Uterus (tissue), 4 donors: ENCODE measurements at places on chromosomes 13 and 19. TPM values are rescaled to one million over a fixed set of nuclear protein-coding genes. Genes with fewer than 3 reads are reported as not detected.
A peak's percentile ranks its signal among the peaks of the same experiment; 100 is the strongest.

DMKN gene
- 47.4 TPM for total RNA-seq

RDH8 gene
- total RNA-seq: not detected

CTXN1 gene
- total RNA-seq: 14.9 TPM

SLC8A2 gene
- total RNA-seq: 17.8 TPM

SPRY2 gene
- 42.6 TPM for total RNA-seq

ZNF112 gene
- total RNA-seq: 8.4 TPM

RNF225 gene
- total RNA-seq: not detected

SH2D3A gene
- total RNA-seq: not detected

NACC1 gene
- total RNA-seq: 13.6 TPM

ZNF681 gene
- 1.8 TPM for total RNA-seq

GRCh38 chr19:33247441-33247819, 21.8 kb upstream of the SLC7A10 start:
- no peak for DNase-seq

DNA sequence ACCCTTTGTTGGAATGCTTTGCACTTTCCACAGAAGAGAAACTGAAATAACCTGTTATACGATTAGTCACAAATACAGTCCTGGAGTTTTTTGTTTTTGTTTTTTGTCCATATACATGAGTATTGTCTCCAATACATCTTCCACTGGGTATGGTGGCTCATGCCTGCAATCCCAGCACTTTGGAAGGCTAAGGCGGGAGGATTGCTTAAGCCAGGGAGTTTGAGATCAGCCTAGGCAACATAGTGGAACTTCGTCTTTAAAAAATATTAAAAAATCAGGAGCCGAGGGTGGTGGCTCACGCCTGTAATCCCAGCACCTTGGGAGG, 25.0 kb downstream of the AP2S1 start:
- no peak for DNase-seq

DNA sequence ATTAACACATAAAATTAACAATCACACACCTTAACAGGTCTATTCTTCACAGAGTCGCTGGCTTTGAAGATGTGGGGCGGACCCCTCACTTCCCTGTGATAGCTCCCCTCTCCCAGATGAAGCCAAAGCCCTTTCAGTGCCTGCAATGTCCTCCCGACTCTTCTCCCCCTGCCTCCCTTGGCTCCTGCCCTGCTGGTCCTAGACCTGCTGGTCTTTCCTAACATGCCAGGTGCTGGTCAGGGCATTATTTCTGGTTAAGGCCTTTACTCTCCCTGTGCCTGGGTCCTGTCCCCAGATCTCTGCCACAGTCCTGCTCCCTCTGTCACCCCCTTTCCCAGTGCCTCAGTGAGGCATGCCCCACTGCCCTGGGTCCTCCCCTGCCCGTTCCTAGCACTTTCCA, 12.2 kb downstream of the ERICH6B start:
- no peak for DNase-seq

DNA sequence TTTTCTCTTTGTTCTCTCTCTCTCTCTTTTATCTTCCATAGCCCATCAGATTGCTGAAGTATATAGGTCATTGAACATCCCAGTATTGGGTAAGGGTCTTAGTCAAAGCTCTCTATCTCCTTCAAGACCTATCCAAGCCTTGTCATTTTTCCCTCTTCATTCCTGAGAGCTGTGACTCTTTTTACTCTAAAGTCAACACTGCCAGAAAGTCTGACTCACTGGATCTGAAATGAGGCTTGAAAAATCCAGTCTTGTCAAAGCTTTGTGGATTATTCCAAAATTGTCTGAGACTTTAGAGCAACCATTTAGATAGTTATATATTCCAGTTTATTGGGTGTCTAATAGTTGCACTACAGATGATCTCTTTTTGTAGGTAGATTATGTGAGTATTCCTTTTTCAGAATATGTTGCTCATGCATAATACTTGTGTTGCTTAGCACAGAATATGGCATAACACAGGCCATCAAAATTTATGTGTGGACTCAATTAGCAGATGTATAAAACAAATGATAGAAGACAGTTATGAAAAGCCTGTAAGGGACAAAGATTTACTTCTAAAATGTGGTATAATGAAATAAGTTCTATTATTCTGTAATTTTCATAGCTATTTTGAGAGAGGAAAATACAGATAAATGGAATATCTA, 389.3 kb upstream of the PCDH9 start:
- DNase-seq: no peak

DNA sequence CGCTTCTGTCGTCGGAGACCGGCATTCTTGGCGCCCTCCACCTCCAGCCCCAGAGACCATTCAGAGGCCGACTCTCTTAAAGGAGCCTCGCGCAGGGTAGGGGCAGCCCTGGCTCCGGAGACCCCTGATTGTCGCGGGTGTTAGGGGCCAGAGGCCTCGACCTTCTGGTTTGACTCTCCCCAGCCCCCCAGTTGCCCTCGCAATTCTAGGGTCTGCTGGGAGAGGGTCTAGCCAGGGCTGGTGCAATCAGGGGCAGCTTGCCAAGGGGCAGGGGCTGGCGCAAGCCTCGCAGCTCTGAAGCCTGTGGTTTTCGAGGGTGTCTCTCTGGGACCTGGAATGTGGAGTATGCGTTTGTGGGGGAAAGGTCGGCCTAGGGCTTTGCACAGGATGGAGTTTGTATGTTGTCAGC, 1.6 kb upstream of the SLC7A10 start:
- no peak for DNase-seq

- no peak for DNase-seq
These were observed 622 bp downstream of the DNM2 start for GRCh38 chr19:10718205-10719196.

- no peak for DNase-seq
These were observed 29.0 kb upstream of the FFAR2 start for GRCh38 chr19:35419046-35419445.

DNA sequence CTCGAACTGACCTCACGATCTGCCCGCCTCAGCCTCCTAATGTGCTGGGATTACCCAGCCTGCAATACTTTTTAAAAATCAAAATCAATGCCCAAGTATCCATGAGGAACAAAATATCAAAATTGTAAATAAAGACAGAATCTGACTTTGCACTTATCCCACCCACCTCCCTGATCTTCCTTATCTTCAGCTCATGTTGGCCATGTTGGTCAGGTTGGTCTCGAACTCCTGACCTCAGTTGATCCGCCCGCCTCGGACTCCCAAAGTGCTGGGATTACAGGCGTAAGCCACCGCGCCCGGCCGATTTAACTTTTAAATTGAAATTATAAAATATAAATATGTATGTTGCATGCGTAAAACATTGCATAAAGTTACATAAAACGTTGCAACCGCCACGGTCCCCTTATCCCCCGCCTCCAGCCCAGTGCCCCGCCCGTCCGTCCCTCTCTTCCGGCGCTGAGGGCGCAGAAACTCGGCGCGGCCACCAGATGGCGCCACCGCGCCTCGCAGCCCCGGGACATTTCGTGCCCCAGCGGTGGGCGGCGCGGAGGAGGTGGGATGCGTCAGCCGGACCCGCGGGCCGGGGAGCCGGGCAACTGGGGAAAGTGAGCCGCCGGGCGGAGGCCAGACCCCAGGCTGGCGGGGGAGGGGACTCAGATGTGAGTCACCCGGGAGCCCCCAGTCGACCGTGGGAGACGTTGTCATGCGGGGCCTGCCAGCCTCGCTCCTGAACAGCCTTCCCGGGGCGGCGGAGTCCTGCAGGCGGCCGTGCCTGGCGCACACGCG, 1.5 kb upstream of the GADD45B start:
- DNase-seq: peak; percentile 84

GRCh38 chr13:108549934-108550333, 79.5 kb upstream of the MYO16 start:
- DNase-seq: no peak

DNA sequence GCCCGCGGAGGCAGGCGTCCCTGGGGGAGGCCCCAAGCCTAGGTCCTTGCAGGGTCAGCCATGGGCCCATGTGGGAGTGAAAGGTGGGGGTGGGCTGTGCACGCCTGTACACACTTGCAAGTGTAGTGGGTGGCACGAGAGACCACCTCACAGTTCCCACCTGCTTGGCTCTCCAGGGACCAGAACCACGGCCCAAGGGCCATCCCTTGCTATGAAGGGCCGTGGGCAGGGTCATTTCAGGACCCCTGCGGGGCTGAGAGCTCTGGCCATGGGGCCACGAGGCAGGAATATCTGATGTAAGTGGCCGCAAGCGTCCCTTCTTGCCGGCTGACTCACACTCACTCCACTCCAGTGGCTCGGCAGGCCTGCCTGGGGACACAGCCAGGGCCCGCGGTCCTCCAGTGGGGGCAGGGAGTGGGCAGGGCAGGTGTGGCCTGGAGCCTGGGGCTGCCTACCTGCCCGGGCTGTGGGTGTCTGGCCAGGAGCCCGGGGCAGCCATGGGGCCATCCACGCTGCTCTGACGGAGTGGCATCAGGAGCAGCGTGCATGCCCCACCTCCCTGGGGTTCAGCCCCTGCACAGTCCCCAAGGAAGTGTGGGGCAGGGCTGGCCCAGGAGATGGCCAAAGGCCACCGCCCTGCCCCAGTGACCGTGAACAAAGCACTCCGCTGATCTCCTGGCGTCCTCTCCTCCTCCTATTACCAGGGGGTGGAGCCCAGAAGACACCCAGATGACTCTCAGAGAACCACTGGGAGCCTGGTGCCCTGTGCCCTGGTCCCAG, 8.6 kb upstream of the MKNK2 start:
- peak; percentile 63 for DNase-seq

- no peak for DNase-seq
These were observed 13.6 kb downstream of the ARHGAP45 start for GRCh38 chr19:1080360-1081161.

- no peak for DNase-seq
These were observed 466.4 kb upstream of the ARGLU1 start for GRCh38 chr13:107034236-107034872.

GRCh38 chr19:19061506-19061905, 2.3 kb upstream of the SLC25A42 start:
- DNase-seq: no peak

DNA sequence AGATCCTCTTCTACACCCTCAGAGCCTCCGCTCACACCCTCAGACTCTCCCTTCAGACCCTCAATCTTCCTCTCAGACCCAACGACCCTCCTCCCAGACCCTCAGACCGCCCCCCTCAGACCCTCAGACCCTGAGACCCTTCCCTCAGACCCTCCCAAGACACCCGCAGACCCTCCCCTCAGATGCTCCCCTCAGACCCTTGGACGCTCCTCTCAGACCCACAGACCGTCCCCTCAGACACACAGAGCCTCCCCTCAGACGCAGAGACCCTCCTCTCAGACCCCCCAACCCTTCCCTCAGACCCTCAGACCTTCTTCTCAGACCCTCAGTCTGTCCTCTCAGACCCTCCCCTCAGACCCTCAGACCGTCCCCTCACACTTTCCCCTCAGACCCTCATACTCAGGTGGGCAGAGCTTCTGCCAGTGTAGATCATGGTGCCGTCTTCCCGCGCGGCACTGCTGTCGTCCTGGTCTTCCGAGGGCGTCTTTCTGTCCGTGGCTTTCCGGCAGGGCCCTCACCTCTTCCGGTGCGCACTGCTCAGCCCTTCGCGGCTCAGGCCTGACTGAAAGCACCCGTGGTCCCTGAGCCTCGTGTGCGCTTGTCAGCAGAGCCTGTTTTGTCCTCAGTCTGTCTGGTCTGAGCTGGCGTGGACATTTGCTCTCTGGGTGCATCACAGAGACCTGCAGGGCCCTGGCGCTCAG, 18.9 kb upstream of the TFDP1 start:
- no peak for DNase-seq

DNA sequence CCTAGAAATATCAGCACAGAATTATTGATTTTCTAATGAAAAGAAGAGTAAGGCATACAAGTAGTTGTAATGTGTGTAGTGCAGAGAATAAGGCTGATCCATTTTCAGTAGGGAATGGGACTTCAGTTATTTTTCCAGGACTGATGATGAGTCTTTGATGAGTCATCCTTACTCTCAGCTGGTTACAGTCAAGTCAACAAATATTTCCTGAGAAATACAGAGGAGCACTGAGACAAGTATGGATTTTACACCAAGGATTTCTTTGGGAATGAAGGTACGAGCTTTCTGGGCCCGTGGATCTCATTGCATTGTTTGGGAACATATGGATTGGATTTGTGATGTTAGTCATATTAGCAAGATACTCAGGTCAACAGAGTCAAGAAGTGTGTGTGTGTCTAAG, 502.7 kb downstream of the FGF9 start:
- no peak for DNase-seq

GRCh38 chr19:40348961-40349507, 539 bp downstream of the PLD3 start:
- DNase-seq: no peak

DNA sequence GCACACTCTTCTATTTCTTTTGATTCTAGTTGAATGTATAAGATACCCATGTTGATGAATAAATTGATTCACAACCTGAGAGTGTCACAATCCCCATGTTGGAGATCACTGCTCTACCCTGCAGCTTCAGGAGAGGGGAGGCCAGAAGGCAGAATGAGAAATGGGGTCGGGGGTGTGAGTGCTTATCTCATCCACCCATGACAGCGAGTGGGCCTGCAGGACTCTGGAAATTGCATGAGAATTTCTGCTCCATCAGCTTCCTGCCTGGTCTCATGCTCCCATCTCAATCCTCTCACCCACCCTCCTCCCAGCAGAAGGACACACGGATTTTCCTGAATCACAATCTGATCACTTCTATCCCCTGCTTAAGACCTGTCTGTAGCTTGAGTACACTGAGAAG, 22.9 kb upstream of the IGFL1 start:
- no peak for DNase-seq

- DNase-seq: peak; percentile 65
These were observed 6.4 kb downstream of the ANGPTL6 start for GRCh38 chr19:10095948-10096614.

DNA sequence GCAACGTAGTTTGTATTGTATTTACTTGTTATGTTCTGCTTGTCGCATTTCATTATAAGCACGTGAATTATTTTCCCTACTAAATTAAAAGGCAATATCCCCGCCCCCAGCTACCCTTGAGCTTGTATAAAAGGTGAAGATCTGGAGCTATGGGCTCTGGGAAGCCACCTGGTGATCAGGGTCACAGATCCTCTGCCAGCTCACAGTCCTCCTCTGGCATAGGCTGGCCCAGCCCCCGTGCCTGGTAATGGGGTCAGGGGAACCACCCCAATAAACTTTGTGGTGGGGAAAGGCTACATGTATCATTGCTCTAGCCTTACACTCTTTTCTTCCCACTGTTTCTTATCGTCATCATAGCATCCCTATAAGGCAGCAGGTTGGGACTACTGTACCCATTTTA, 190.2 kb upstream of the TSHZ3 start:
- DNase-seq: no peak

DNA sequence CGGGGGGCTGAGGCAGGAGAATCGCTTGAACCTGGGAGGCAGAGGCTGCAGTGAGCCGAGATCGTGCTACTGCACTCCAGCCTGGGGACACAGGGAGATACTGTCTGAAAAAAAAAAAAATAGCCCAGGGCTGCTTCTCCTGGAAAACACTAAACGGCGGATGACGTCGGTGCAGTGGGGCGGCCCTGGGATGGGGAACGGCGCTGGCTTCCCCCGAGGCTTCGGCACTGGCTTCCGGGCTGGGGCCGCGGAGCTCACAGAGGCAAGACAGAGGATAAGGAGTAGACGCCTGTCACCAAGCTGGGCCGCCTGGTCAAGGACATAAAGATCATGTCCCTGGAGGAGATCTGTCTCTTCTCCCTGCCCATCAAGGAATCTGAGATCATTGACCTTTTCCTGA, 5.0 kb downstream of the PRSS57 start:
- DNase-seq: no peak
